ENCODE measurements at places on chromosomes 13 and 19. TPM values are rescaled to one million over a fixed set of nuclear protein-coding genes. Genes with fewer than 3 reads are reported as not detected.

GRCh38 chr13:112998521-112999280 lies 29.7 kb downstream of the MCF2L start:
- H3K4me1 ChIP-seq: peaks cover 7% of the 10 kb centered on the region
- no peaks in the 10 kb centered on the region for H3K36me3 ChIP-seq
- DNase-seq: no peak
- no peaks in the 10 kb centered on the region for H3K27me3 ChIP-seq
- no peak overlapping the region for H3K4me3 ChIP-seq

DNA sequence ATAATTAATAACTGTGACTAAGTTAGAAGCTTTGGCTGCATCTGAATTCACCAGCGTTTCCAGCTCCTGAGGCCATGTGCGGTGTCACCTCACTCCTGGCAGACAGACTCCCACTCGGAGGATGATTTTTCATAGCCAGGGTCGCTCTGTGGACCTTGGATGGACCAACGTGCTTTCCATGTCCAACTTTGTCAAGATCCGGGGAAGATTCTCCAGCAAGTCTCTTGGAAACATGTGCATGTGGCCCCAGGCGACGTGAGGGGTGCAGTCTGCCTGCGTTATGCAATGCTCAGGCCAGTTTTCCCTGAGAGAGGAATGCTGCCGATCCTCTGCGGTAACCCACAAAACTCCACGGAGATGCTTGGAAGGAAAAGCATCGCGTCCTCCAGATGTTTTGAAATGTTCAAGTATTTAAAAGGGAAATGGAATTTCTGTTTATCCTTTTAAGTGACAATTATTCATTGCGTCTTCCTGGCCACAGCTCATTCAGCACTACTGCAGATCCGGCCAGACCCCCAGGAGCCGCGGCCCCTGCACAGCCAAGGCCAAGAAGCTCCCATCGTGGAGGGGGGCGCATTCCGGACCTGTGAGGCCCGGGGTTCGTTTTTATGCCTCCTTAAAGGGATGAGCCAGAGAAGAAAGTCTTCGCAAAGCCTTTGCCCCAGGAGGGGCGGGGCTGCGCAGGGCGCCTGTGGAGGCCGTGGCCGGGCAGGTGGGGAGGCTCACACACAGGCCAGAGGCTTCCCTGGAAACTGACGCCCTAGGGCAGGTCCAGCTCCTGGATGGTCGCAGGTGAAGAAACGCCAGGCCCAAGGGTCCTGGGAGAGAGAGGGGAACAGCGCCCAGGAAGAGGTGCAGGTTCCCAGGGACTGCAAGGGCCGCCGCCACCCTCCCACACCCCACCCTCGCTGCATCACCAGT lies 46.0 kb downstream of the C13orf46 start:
- no peak overlapping the region for H3K27ac ChIP-seq
- peaks cover 11% of the 10 kb centered on the region for H3K4me1 ChIP-seq
- no peak for DNase-seq
- peaks cover 4% of the 10 kb centered on the region for H3K27me3 ChIP-seq

KLK15 gene
- not detected for total RNA-seq

KLK14 gene
- total RNA-seq: 0.69 TPM

GRCh38 chr13:99723878-99724277 lies 222.6 kb downstream of the TM9SF2 start:
- no peaks in the 10 kb centered on the region for H3K4me1 ChIP-seq
- no peak overlapping the region for H3K27ac ChIP-seq
- no peak overlapping the region for H3K4me3 ChIP-seq
